ENCODE measurements at places on chromosomes 6 and 20.
A peak's percentile ranks its signal among the peaks of the same experiment; 100 is the strongest.

- no peak for DNase-seq
These were observed 43.6 kb downstream of the PLAGL2 start for GRCh38 chr20:32163951-32164350.

DNA sequence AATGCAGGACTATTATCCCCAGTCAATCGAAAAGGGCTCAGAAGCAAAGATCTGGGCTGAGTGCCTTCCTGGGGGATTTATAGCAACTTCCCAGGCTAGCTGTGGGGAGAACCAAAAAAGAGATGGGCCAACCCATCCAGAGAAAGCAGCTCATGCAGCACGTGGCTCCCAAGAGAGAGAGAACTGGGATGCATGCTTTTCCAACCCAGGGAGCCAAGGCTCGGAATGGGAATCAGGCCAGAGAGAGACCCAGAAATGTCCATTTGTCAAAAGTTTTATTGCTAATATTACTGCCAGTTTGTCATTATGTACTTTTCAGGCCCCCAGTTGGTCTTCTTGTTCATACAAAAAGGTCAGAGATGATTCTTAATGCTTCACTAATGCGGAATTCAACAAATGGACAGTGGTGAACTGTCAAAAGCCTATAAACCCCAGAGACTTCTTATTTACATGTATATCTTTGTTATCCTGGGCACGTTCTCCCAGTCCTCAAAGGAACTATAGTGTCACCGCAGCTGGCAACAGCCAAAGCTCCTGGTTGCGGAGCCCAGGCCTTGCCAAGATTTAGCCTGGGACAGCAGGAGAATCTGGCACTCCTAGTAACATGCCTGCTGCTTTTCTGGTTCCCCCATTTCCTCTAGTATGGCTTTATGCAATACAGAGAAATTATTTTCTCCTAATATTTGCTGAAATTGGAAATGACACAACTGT lies 139.1 kb upstream of the POU3F2 start:
- no peak for DNase-seq

DNA sequence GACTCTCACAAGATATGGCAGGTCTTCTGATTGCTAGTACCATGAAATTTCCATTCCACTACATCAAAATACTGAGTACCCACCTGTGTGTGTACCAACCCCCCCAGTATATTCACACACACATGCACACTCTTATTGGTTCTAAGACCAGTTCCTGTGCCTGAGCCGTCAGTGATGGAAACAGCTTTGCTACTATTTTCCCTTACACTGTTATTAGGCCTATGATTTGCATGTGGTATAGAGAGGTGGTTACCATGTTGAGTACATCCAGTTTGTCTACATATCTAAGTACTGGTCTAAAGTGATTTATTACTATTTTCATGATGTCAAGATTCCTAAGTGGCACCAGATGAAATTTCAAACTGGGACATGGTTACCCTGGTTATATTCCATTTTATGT lies 459.9 kb downstream of the BCKDHB start:
- DNase-seq: no peak

GRCh38 chr6:134196568-134197193 lies 121.2 kb downstream of the SGK1 start:
- no peak for DNase-seq

DNA sequence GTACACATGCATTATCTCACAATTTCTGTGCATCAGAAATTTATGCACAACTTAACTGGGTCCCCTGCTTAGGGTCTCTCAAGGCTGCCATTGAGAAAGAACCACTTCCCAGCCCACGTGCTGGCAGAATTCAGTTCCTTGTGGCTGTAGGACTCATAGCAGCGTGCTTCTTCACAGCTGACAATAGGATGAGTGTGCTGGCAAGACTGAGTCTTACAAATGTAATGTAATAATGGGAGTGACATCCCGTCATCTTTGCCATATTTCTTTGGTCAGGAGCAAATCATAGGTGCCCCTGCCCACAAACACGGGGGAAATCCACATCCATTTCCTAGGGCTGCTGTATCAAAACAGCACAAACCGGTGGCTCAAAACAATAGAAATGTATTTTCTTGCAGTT lies 77.4 kb downstream of the FIG4 start:
- DNase-seq: no peak

DNA sequence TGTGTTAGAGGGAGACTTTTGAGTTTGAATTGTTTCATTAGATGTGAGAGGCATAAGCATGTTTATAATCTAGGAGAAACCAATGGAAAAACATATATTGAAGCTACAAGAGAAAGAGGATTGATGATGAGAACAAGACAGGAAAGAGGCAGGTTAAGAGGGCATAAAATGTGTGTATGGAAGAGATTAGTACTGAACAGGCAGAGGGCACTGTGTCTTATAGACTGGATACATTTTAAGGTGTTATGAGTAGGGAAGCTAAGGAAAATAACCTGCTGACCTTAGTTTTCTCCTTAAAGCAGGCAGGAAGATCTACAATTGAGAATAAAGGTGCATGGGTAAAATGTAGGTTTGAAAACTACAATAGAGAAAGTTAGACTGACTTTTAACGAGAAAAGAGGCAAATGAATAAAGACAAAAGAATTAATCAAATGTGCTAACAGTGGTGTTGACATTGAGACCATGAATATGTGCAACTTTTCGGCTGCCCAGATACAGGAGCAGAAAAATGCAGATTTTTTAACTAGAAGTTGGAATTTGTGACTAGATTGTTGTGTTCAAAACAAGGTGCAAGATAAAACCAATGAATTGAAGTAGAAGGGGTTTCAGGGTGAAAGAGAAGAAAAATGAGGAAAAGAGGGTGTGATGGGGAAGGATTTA lies 846.3 kb downstream of the HACE1 start:
- DNase-seq: no peak

- DNase-seq: no peak
These were observed 37.0 kb downstream of the TMEM181 start for GRCh38 chr6:158596861-158597260.

DNA sequence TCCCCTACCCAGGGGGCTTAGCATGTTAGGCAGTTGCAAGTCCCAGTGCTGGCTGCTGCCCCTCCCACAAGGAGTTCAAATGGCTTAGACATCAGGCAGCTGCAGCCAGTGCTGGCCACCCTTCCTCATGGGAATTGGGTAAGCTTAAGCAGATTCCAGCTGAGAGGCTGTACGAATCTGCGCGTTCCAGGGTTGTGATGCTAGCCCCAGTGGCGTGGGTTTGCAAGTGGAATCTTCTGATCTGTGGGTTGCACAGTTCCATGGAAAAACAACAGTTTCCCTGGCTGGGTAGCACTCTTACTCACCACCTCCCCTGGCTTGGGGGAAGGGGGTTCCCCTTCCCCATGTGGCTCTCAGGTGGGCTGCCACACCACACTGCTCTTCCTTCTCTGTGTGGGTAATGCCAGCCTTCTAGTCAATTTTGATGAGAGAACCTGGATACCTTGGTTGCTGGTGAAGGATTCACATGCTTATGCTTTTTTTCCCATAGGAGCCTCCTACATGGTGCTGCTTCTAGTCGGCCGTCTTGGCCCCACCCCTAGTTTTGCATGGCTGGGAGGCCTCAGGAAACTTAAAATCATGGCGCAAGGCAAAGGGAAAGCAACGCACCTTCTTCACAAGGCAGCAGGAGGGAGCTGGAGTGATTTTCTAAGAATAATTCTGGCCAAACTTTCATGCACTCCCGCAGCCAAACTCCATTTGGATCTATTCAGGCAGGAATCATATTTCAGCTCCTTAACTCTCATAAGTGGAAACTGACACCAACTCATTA lies 13.0 kb downstream of the DYNLT2 start:
- no peak for DNase-seq

DNA sequence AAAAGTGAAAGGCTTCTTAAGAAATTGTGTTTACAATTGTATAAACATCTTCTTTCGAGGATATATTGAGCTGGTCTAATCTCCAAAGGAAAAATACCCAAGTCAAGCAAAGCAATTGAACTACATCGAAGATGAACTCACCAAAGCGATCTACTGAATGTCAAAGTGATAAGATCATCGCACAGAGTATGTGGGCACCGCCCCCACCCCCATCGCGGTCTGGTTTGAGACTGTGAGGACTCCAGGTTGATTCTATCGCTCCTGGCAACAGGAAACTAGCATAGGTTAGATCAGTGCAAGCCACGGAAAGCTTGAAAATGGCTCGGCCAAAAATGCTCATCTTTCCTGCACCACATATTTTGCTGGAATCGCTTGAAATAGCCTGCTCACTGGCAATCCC lies 133.2 kb upstream of the RPS6KA2 start:
- peak; percentile 57 for DNase-seq

DNA sequence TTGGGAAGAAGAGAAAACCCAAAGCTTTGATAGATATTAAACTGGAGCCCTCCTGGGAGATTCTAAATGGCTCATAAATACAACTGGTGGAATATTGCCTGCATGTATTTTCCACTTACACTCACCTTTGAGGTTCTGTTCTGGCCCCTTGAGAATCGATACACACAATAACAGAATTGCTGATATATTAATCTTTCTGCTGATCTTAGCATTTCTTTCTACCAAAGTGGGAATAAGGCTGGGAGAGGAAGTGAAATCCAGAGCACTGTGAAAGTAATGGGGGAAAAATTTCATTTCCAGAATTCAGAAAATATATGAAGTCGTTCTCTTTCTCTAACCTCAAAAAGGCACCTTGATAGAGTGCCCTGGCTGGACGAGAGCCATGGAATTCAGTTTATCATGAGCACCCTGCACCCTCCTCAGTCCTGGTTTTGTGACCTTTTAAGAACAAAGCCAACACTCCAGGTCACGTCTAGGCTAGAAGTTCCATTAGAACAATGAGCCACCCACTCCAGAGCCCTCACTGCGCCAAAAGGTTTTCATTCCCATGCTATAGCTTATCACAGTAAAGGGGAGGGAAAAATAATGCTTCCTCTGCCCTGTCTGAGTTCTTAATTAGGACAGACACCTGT lies 244.5 kb downstream of the CD83 start:
- DNase-seq: no peak

- DNase-seq: no peak
These were observed 37.6 kb downstream of the UQCC2 start for GRCh38 chr6:33673851-33674250.

DNA sequence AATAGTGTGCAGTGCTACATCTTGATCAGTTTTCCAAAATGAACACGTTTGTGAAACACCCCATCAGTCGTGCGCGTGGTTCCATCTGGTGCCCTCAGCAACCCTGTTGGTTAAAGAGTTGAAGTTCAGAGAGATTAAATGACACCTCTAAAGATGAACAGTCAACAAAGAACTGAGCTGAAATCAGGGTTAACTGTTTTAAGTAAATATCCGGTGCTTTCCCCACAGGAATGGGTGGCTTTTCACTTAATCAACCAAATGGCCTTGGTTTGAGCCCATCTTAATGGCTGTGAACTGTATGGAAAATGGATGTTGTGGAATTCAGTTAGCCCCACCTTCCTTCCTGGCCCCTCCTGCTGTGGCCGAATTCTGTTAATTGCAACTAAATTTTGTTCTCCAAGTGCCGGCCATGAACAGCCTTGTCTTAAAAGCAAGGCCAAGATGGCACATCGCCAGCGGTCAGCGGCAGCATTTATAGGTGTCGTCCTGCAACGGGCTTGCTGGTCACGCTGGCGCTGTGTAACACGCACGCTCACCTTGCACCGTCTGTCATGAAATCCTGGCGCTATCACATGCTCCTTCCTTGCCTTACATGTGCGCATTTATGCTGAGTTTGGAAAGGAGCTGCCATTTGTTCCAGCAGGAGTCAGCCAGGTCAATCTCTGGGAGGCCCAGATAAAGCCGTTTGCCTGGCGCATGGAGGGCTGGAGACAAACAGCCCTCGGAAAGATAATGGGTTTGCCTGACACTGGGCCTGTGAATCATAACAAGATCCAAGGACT lies 164.5 kb downstream of the ERMARD start:
- DNase-seq: no peak

DNA sequence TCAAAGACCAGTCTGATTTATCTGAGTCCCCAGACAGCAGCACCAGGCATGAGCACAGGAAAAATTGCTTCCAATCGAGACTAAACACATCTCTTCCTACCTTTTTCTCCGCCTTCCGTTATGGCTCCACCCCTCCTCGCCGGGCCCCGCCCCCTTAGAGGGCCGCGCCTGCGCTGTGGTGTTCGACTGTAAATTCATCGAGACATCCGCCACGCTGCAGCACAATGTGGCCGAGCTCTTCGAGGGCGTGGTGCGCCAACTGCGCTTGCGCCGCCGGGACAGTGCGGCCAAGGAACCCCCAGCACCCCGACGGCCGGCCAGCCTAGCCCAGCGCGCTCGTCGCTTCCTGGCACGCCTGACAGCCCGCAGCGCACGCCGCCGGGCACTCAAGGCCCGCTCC lies 8.9 kb downstream of the REM1 start:
- DNase-seq: no peak

GRCh38 chr6:16698162-16698533 lies 63.1 kb downstream of the ATXN1 start:
- DNase-seq: no peak

GRCh38 chr6:150527100-150527499 lies 72.6 kb upstream of the PLEKHG1 start:
- no peak for DNase-seq

DNA sequence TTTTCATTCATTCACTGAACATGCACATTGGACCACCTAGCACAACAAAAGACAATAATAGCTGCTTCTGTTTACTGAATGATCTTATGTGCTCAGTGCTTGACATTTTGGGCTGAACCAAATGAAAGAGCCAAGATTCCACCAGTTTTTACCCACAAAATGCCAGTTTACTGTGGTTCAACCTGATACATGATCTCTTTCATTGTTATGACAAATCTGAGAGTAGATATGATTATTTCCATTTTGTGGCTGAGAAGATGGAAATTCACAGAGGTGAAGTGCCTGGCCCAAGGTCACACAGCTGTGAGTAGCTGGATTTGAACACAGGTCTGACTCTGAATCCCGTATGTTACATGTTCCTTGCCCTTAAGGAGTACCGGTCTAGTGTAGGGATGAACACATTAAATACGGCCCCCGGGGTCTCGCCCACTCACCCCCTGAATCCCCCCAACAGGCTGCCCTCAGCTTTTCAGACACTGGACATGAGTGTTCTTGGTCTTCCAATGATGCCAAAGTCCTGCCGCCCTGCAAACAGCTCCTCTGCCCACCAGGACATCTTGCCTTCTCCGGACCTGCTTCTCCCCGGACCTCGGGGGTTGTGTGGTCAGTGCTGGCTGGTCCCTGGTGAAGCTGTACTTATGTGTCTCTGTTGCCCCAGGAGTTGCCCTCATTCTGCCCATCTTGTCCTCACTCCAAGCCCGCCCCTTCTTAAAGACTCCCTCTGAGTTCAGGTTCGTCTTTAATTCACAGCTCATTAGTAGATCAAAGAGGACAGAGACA lies 58.6 kb upstream of the SLC32A1 start:
- no peak for DNase-seq

DNA sequence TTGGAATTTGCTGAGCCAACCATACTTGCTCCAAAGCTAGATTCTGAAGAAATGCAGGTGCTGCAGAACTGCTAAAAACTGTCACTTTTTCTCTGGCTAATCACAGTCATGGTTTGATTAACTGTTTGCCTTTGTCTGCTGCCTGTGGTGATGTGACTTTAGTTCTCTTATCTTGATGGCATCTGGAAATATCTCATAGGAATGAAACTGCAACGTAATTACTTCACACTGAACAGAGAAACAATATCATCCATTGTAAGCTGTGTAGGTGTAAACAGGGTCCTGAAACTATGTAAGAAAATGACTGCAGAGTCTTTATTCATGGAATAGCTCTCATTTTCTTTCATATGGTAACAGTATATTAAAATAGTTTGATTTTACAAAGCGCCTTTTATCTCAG lies 721.9 kb upstream of the HS3ST5 start:
- no peak for DNase-seq

GRCh38 chr20:44832724-44833123 lies 22.4 kb upstream of the RIMS4 start:
- DNase-seq: no peak
